ENCODE measurements at places on chromosomes 3 and 15. TPM values are rescaled to one million over a fixed set of nuclear protein-coding genes. Genes with fewer than 3 reads are reported as not detected.

- H3K4me1 ChIP-seq, result no peaks in the 10 kb centered on the region
- H3K4me3 ChIP-seq, result no peak overlapping the region
- DNase-seq, result no peak
- H3K27me3 ChIP-seq, result no peaks in the 10 kb centered on the region
Observed at GRCh38 chr3:108096532-108097321, 5.9 kb upstream of the CD47 start.

DNA sequence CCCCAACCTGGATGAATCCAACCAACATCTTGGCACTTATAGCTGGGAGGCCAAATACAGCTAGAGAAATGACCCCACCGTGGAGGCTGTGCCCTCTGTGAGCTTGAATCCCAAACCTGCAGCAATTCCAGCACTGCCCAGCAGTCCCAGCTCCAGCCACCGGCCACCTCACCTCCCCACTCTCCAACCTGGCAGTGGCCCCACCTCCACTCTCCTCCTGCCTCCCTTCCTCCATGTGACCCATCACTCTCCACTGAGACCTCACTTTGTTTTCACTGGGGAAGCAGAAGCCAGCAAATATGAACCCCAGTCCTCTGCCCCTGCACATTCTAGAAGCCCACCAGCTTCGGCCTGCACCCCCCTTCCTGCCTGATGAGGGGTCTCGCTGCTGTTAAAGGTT is 79.7 kb upstream of the LINGO1 start:
- H3K27me3 ChIP-seq, result peaks cover 32% of the 10 kb centered on the region
- no peak for DNase-seq
- no peak overlapping the region for H3K27ac ChIP-seq

DNA sequence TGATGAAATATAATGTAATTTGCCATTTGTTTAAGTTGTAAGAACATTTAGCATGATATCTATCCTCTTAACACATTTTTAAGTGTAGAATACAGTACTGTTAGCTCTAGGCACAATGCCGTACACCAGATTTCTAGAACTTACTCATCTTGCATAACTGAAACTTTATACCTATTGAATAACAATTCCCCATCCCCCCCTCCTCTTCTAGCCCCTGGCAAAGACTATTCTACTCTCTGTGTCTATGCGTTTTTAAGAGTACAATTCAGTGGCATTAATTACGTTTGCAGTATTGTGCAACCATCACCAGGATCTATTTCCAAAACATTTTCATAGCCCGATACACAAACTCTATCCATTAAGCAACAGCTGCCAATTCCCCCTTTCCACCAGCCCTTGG is 261.7 kb downstream of the PLOD2 start:
- H3K36me3 ChIP-seq, result no peaks in the 10 kb centered on the region
- no peaks in the 10 kb centered on the region for H3K27me3 ChIP-seq
- DNase-seq, result no peak
- H3K27ac ChIP-seq, result no peak overlapping the region

DNA sequence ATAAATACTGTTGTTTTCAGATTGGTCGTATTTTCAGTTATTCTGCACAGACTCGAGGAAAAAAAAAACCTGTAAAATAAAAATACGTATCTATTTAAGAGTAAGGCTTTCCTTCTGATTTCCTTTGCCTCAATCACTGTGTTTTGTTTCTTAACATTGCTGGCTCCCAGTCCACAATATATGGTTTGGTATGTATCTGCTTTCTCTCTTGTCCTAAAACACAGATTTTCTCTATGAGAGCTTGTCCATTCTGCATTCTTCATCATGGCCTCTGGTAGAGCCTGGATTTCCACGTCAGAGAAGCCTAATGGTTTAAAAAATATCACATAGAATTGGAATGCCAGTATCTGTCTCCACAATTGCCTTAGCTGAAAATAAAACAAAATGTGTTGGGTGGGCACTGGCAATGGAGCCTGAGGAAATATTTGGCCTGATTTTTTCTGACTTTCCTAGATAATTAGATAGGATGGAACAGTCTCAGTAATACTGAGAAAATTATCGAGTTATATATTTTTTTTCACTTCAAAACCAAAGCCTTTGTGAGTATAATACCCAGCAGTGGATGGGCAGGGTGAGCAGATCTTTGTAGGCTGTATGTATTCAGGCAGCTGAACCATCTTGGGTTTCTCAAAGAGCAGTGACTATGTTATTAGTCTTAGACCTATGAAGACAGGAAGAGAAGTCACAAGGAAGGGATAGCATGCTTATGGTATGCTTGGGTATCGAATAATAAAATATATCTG is 1.9 kb downstream of the CD200 start:
- DNase-seq, result no peak
- no peaks in the 10 kb centered on the region for H3K36me3 ChIP-seq
- H3K27me3 ChIP-seq, result no peaks in the 10 kb centered on the region
- H3K4me3 ChIP-seq, result no peak overlapping the region
- H3K4me1 ChIP-seq, result peaks cover 14% of the 10 kb centered on the region

- no peak for DNase-seq
- H3K4me3 ChIP-seq, result no peak overlapping the region
- H3K27me3 ChIP-seq, result no peaks in the 10 kb centered on the region
- H3K36me3 ChIP-seq, result no peaks in the 10 kb centered on the region
- no peak overlapping the region for H3K27ac ChIP-seq
Observed at GRCh38 chr3:140019946-140020345, 85.0 kb downstream of the CLSTN2 start.

DNA sequence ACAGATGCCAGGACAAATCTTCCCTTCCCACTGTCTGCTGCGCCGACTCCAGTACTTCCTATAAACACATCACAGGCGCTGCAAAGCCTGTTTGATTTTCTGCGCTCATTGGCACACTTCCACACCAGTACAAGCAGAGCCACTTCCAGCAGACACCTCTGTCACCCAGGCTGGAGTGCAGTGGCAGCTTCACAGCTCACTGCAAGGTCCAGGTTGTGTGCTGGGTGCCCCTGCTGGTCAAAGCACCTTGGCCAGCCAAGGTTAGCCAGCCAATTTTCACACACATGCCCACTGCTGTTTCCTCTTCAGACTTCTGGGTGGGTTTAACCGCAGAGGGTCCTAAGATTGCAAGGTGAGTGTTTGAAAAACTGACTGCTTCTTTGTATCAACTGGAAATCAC is 4.9 kb downstream of the CHDH start:
- no peak for DNase-seq
- no peak overlapping the region for H3K27ac ChIP-seq
- H3K4me3 ChIP-seq, result no peak overlapping the region
- H3K4me1 ChIP-seq, result peaks cover 5% of the 10 kb centered on the region

CCK gene
- total RNA-seq, result not detected

DNA sequence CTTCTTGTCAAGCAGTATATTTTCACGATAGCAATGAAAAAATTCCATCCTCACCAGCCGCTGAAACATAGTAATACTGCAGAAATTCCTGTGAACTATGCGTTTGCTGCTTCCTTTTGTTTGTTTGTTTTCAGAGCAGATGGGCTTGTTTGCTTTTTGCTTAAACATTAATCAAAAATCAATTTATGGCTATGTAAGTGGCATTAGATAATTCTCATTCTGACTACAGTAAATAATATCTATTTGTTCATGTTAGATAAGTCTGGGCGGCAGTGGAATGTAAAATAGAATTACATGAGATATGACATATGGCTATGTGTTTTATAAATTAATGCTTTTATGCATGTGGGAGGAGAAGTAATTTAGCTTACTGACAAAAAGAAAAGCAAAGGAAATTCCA is 163.7 kb downstream of the PGPEP1L start:
- no peaks in the 10 kb centered on the region for H3K27me3 ChIP-seq
- DNase-seq, result no peak
- peaks cover 3% of the 10 kb centered on the region for H3K36me3 ChIP-seq
- peaks cover 53% of the 10 kb centered on the region for H3K4me1 ChIP-seq
- H3K27ac ChIP-seq, result no peak overlapping the region

DNA sequence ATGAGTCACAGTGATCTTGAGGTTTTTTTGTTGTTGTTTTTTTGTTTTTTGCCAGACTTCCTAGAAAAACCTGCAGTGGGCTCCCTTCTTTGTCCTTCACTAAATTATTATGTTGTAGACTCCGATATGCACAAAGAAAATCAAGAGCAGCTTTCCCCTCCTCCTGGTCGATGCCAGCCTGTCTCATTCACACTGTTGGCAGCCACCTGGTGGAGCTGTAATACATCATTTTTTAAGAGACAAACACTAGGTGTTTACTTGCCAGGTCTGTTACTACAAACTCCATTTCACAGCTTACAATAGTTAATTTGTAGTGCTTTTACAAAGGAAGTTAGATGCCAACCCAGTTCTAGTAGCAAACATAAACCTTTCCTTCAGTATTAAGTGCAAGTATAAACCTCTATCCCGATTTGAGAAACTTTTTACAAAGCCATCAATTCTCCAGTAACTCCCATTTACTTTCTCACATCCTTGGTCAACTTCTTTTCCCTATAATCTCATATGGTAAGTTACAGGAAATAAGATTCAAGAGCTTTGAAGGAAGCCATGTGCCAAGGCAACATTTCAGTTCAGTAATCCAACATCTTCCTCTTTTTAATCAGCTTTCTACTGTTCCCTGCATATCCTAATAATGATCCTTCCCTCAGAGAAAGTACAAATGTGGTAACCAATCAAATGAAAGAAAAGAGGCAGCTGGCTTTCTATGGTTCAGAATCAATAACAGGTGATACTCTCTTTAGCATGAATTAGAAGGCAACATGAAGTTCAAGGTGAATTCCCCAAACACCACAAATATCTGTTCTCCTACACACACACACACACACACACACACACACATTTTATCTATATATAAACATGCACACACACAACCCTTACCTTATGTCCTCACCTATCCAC is 14.0 kb downstream of the AAGAB start:
- H3K27me3 ChIP-seq, result no peaks in the 10 kb centered on the region
- peaks cover 38% of the 10 kb centered on the region for H3K4me1 ChIP-seq
- no peak for DNase-seq
- no peak overlapping the region for H3K27ac ChIP-seq
- no peak overlapping the region for H3K4me3 ChIP-seq

GPR62 gene
- 0.19 TPM for total RNA-seq

MAGEF1 gene
- 37.8 TPM for total RNA-seq

SYNPR gene
- total RNA-seq, result not detected

RFT1 gene
- 13.9 TPM for total RNA-seq

- no peak overlapping the region for H3K4me3 ChIP-seq
- peak overlapping the region; percentile 77 for H3K27ac ChIP-seq
Observed at GRCh38 chr3:24047513-24047912, 102.4 kb downstream of the NR1D2 start.

GRCh38 chr3:171817074-171817800 is 7.0 kb upstream of the PLD1 start:
- no peak overlapping the region for H3K27ac ChIP-seq
- H3K27me3 ChIP-seq, result no peaks in the 10 kb centered on the region
- no peak overlapping the region for H3K4me3 ChIP-seq
- peaks cover 30% of the 10 kb centered on the region for H3K4me1 ChIP-seq

DNA sequence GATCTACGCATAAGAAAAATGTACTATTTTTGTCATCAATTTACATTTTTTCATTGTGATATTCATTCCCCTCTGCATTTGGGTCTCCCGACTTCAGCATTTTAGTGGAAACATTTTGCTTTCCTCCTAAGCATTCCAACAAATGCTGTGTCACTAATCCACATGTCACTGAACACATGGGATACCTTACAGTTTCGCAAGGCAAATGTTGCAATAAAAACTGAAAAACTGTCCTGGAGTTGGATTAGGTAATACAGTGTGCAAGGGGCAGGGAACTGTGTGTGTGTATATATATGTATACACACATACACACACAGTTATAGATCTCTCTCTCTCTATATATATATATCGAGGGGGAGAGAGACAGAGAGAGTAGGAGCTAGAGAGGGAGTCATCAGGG is 632.2 kb downstream of the MAGI1 start:
- no peaks in the 10 kb centered on the region for H3K36me3 ChIP-seq
- H3K27ac ChIP-seq, result no peak overlapping the region
- H3K4me3 ChIP-seq, result no peak overlapping the region
- no peaks in the 10 kb centered on the region for H3K27me3 ChIP-seq

GRCh38 chr3:45075821-45076625 is 49.9 kb downstream of the CLEC3B start:
- peaks cover 6% of the 10 kb centered on the region for H3K4me1 ChIP-seq
- no peak overlapping the region for H3K4me3 ChIP-seq
- H3K27ac ChIP-seq, result no peak overlapping the region
- H3K27me3 ChIP-seq, result no peaks in the 10 kb centered on the region
- H3K36me3 ChIP-seq, result no peaks in the 10 kb centered on the region

DNA sequence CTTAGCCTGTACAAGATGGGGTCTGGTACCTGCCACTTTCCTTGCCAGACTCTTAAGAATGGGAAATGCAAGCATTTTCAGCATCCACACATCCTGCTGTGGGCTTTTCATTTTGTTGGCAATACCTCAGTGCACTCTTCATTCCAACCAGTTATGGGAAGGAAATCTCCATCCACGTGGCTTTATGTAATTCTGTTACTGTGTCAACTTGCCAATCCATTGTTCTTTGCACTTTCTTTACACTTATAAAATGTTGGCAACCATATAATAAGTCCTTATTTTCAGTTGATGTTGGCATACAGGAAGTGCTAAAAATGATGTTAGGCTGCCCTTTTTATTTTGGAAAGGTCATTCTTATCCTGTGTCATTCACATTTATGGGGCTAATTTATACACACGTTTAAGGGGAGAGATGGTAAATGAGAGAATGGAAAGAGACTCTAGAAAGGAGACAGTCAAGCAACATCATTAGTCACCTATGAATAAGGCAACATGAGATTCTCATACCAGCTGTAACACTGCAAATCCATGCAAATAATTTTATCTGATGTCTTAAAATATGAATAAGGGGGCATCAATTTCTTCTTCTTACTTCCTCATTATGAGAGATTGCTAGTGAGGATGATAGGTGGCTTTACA is 238.7 kb downstream of the CHST2 start:
- no peak overlapping the region for H3K27ac ChIP-seq
- no peak for DNase-seq
- no peaks in the 10 kb centered on the region for H3K27me3 ChIP-seq
- no peak overlapping the region for H3K4me3 ChIP-seq
- peaks cover 2% of the 10 kb centered on the region for H3K36me3 ChIP-seq
- H3K4me1 ChIP-seq, result peaks cover 8% of the 10 kb centered on the region

DNA sequence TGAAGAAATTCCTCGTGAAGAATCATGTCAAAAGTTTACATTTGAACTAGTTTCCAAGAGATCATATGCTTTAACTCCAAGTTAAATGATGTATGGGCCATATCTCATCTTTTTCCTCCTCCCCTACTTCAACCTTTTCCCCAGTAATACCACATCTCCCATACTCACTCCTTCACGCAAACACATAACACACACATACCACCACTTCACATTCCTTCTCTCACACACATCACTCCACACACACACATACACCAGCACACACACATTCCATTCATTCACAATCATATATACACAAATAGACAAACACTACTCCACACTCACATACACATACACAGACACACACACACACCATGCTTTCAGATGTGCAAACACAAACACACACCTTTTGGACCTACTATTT is 769.0 kb upstream of the NR2F2 start:
- no peak for DNase-seq
- no peak overlapping the region for H3K4me3 ChIP-seq
- H3K4me1 ChIP-seq, result peaks cover 43% of the 10 kb centered on the region
- H3K36me3 ChIP-seq, result peaks cover 1% of the 10 kb centered on the region

SERINC4 gene
- not detected for total RNA-seq

NSMCE3 gene
- total RNA-seq, result 9.5 TPM

FMN1 gene
- 4.8 TPM for total RNA-seq

GRCh38 chr15:55789066-55789660 is 46.2 kb upstream of the PRTG start:
- no peaks in the 10 kb centered on the region for H3K27me3 ChIP-seq
- H3K36me3 ChIP-seq, result no peaks in the 10 kb centered on the region
- no peak for DNase-seq
- no peak overlapping the region for H3K27ac ChIP-seq

- no peak overlapping the region for H3K27ac ChIP-seq
- no peak for DNase-seq
- no peaks in the 10 kb centered on the region for H3K36me3 ChIP-seq
- no peak overlapping the region for H3K4me3 ChIP-seq
Observed at GRCh38 chr15:96576596-96576995, 246.1 kb downstream of the NR2F2 start.

GANC gene
- 20.7 TPM for total RNA-seq
